ENCODE measurements at places on chromosomes 12 and 14. TPM values are rescaled to one million over a fixed set of nuclear protein-coding genes. Genes with fewer than 3 reads are reported as not detected.

TAS2R19 gene
- 4.9 TPM for total RNA-seq

FOXG1 gene
- total RNA-seq: under 0.01 TPM

GLIPR1L1 gene
- not detected for total RNA-seq

SPX gene
- 0.29 TPM for total RNA-seq

MAP4K5 gene
- total RNA-seq: 97.2 TPM

FAM90A1 gene
- 0.14 TPM for total RNA-seq

NANOG gene
- under 0.01 TPM for total RNA-seq

MGP gene
- 1.0 TPM for total RNA-seq

ESPL1 gene
- 19.0 TPM for total RNA-seq

ZFC3H1 gene
- total RNA-seq: 45.1 TPM

PTHLH gene
- 11.5 TPM for total RNA-seq

AP1G2 gene
- 12.6 TPM for total RNA-seq

PROX2 gene
- not detected for total RNA-seq

FAM181A gene
- total RNA-seq: not detected

E2F7 gene
- total RNA-seq: 46.2 TPM

ADAM21 gene
- 0.29 TPM for total RNA-seq

COX8C gene
- total RNA-seq: not detected

GLIPR1L2 gene
- not detected for total RNA-seq

TAS2R30 gene
- total RNA-seq: 9.2 TPM

GALNT16 gene
- 1.3 TPM for total RNA-seq
